ENCODE measurements at places on chromosomes 7 and 10.

GRCh38 chr10:101400585-101400984, 46.6 kb downstream of the BTRC start:
- no peak for DNase-seq

DNA sequence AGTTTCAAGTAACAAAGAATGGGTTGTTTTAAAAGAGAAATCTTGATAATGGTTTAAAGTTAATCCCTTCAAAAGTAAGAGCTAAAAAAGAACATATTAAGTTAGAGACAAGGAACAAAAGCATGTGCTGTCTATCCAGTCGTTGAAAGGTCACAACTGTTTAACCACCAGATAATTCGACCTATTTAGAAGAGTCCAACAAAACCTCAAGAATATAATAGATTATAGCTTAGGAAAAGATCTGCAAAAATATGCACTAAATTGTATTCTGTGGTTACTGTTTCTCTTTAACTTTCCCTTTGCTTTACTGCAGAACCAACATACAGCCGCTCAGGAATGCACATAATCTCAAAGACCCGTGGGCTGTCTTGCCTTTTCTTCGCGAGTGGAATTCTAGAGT, 74.9 kb downstream of the PCGF5 start:
- DNase-seq: no peak

DNA sequence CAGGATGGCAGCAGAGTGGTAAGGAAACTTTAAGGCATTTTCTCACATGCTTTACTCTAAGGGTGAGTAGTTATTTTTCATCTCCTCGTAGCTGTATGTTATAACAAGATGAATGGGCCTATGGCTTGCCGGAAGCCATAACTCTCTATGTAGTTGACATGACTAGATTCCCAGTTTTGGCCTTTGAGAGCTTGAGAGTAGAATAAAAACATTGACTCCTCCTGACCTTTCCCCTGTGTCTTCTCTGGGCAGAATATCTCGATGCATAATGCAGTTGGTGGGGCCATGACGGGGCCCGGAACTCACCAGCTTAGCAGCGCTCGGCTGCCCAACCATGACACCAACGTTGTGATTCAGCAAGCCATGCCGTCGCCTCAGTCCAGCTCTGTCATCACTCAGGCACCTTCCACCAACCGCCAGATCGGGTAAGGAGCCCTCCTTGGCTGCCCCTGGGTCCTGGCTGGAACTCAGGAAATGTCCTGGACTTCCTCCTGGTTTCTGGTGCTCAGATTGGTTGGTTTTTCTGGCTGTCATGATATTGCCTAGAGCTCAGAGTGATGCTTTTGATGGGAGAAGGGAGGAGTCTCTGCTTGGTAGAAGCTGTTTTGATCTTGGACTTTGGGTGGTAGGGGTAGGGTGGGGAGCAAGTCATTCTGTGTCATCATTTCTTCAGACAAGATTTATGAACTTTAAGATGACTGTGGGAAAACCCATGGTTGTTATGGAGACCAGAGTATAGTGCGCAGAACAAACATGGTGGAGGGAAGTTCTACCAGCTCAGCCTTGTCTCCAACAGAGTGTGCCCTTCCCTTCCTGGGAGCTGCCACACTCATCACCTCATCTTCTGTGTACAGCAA, 158.0 kb downstream of the CREB5 start:
- no peak for DNase-seq

GRCh38 chr7:25802473-25802872, 349.5 kb upstream of the NFE2L3 start:
- no peak for DNase-seq

GRCh38 chr10:98525969-98526368, 79.2 kb upstream of the HPS1 start:
- no peak for DNase-seq

GRCh38 chr10:86374664-86375063, 8.1 kb upstream of the GRID1 start:
- no peak for DNase-seq

DNA sequence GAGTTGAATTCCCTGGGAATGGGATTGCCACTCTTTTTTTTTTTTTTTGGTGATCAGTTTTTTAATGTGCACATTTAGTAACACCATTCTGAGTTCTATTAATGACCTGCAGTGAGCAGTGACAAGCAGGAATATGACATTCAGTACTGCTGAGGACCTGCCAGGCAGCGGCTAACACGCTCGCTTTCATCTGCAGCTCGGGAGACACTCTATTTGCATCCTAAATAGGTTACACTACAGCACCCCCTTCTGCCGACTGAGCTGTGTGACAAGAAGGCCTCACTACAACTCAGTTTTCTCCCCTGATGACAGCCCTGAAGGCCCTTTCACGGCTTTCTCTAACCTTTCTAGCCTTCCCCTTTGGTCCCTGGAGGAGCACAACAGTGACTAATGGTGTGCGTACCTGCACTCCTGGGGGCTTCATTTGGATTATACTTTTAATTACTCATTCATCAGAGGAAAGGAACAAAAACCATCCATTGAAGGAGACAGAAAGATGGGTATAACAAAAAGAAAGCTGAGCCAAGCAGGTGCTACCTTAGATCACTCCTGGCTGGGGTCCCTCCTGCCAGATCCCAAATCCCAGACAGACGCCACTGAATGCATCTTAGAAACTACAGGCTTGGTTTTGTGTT, 872.4 kb downstream of the LRMDA start:
- peak; percentile 62 for DNase-seq

DNA sequence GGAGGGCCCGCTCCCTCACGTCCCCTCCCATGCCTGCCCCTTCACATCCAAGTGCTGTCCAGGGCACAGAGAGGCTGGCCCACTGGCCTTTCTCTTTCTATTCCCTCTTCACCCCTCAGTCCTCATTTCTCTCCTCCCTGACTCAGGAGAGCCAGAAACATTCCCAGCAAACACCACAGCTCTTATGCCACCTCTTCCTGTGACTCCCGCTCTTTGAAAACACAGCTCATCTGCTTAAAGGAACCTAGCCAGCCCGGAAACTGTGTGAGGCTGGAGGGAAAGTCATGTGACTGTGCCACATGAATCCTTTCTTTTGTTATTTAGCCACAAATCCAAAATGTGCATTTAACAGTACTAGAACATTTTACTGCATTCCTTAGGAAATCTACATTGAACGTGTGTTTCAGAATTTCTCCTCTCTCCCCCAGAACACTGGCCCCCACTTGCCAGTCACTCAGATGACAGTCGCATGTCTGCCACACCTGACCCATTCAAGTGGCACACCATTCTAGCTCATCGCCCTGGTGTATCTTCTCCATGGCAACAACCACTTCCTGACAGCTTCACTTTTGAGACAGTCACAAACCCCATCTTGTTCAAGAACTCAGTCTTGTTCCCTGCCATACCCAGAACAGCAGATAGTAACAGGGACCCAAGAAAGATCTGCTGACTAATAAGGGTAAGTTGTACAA, 42.8 kb downstream of the GRB10 start:
- no peak for DNase-seq

- DNase-seq: no peak
Measured at GRCh38 chr7:80910228-80910627, 8.6 kb downstream of the SEMA3C start.

DNA sequence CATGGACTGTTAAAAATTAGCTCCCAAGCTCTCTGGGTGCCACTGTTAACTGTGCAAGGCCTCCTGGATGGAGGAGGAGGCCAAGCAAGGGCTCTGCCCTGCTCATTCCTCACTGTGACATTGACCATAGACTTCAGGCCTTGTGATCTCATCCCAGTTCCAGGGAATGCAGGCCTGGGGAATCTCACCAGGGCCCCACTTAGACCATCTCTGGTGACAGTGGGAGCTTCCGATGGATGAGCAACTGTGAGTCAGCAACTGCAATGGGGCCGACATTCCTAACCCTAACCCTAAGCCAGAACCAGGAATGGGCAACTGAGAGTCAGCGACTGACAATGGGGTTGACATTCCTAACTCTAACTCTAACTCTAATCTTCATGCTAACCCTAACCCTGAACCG, 50.4 kb upstream of the MSMB start:
- no peak for DNase-seq

DNA sequence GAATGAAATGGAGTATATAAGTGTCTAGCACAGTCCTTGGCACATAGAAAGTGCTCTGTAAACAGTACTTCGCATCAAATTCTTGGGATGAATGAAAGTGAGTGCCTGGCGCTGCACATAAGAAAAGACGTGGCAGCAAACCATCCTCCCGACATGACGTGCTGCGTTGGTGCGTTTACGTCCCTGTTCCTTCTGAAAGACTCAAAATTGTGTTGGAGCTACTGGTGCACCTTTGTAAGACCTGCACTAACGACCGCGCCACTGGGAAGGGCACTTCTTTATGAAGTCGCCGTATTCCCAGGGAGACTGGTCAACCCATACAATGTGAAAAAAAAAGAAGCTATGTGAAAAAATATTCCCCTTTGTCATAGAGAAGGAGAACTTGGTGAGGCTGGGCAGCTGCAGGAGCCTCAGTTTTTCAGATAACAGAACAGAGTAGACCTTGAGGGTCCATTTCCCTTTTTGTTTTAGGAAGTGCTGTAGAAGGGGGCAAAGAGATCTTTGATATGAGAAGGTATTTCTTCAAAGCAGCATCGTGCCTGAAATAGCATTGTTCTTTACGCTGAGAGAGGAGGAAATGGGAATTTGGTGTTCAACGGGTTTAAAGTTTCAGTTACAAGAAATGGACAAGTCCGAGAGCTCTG, 91.7 kb downstream of the PTPRE start:
- no peak for DNase-seq

DNA sequence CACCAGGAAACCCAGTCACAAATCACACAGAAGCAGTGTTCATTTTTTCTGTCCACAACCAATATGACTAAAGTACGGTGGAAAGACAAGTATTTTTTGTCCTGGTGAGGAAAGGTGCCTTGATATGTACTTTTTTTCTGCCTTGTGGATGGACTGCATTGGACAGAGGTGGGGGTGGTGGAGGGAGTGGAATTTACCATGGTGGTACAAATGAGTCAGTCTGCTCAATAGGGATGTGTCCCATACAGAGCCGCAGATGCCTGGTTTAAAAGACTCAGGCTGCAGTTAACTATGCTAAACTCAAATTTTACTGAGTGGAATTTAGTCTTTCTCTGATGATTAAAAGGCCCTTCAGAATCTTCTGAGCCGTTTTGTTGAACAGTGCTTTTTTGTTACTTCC, 674.5 kb upstream of the GALNT17 start:
- DNase-seq: no peak

GRCh38 chr7:17552952-17553351, 254.5 kb downstream of the AHR start:
- no peak for DNase-seq

GRCh38 chr7:96527133-96527827, 182.4 kb downstream of the SEM1 start:
- no peak for DNase-seq

Data from NCI-H1105 (cell line).